Fibroblast of skin of left biceps (primary cell): ENCODE measurements at places on chromosomes 4 and X.

DNA sequence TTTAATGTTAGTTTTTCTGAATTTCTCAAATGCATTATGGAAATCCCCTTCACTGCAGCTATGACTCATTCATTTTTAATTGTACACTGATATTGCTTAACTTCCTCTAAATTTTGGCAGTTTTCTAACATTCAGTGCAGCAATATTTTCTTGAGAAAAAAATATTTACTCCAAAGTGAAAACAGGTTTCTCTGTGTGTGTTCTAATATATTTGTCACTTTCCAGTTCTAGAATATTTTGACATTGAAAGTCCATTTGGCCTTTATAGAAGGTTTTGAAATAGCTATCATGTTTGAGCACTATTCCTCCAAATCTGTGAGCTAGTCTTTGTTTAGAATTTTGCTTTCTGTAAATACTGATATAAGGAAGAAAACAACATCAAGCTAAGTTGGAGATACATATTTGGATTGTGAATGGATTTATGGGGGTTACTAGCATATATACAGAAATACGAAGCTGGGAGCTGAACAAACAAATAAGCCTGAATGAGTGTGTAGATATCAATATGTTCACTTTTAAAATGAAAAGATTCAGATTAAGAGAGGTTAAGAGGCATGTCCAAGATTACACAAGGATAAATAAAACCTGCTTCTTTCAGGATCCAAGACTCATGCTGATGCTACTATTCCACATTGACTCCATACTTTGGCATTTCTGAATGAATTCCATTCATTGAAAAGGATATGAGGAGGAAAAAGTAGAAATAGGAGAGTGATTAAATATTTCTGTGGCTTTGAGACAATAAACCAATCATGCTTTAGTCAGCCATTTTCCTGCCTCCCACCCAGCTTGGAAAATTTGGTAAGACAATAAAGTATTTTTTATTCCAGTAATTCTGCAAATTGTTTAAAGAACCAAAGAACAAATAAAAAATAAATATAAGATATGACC, 57.3 kb upstream of the SLIT2 start:
- DNase-seq = peak; percentile 83

GRCh38 chrX:118259213-118259612, 86.7 kb upstream of the WDR44 start:
- no peak for DNase-seq

DNA sequence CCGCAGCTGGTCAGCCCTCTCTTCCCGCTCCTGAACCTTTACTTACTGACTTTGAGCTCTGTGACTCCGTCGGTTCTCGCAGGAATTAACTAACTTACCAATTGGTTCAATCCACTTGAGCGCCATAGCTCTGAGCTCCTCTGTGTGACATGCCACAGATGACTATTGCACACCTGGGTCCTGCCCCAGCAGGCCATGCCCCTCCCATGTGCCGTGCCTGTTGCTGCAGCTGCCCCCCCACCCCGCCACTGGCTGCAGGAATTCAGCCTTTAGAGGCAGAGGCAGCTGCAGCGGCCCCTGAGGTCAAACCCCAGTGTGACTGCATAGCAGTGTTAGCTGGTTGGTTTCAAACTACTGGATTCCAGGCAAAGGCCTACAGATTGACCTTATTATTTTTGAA, 70.6 kb downstream of the MTMR1 start:
- no peak for DNase-seq

- peak; percentile 1 for DNase-seq
These were observed 11.7 kb downstream of the OTUD5 start for GRCh38 chrX:48945517-48946348.

DNA sequence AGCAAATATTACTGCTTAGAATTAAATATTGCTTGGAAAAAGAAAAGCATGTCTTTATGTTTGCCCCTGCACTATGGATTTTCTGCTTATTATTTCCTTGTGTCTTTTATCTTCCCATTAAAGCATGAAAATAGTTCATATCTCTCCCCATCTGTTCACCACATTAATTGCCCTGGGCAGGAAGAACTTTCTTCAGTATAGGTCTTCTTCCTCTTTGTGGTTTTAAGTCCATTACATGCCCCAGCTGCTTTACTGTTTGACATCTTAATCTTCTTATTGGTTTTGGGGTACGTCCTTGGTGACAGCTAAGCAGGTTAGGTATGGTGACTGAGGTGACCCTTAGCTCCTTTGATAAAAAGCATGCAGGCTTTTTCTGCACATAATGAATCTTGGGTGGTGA, 157.3 kb downstream of the AASDH start:
- no peak for DNase-seq

DNA sequence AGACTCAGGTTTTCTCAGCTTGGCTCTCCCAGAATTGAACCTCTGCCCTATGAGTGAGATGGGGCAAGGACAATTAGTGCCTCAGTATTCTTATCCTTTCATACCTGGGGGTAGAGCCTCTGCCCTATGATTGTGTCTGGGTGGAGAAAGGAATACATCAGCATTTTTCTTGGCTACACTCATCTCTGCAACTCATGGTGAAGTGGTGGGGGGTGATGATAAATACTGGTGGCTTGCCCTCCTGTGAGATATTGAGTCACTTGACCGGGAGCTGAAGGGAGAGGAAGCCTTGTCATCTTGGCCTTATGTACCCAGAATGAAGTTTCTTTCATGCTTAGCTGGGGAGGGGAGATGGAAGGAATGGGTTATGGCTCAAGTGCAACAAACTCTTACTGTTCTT, 71.3 kb upstream of the ENOX2 start:
- peak; percentile 8 for DNase-seq

DNA sequence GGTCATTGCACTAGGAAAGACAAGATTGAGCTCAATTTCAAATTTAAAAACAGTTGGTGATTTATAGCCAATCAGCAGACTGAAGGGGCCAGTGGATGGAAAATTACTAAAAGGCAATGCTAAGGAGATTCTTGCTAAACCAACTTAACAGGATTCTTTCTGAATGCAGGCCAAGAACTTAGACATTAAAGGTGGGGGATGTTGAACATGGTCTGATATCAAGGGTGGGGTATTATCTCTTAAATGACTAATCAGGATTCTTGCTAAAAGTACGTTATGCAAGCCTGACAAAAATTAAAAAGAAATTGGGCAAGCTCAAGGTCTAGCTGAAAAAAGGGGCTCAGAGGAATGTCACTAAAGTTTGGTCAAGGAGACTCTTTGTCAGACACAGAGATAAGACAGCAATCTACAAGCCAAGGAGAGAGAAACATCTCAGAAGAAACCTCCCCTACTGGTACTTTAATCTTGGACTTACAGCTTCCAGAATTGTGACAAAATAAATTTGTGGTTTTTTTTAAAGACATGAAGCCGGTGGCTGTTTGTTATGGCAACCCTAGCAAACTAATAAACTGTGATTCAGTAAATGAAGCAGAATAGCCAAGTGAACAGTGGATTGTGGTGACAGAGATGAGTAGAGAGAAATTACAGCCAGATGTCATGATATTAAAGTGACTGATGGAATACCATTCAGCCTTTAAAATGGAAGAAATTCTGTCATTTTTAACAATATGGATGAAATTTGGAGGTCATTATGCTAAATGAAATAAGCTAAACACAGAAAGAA, 120.3 kb upstream of the KLHL4 start:
- no peak for DNase-seq

- no peak for DNase-seq
These were observed 62.3 kb downstream of the IL1RAPL1 start for GRCh38 chrX:28649541-28649940.

DNA sequence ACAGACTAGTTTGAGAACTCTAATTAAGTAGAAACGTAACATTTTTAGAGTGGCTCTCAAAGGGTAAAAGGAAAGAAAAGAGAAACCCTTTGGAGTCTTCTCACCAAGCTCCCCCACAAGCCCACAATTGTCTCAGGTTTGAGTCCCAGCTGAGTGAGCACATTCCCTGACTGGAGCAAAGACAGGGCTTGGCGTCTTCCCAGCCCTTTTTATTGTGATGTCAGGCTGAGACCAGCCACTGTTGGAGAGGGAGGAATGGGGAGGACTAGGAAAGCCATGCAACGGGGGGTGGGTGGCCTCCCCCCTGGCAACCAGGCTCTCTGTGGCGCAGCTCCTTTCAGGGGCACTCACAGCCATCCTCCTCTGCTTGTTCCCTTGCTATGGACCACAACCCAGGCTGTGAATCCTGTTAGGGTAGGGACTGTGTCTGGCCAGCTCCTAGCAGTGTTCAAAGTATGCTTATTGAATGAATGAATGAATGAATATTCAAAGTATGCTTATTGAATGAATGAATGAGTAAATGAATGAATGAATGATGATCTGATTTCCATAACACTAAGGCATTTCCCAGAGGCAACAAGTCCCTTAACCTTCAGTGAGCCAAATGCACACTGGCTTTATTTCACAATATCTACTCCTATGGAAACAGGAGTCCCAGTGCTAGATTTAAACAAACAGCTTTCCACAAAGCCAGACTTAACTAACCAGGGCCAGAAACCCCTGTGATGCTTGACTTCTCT, 413.3 kb downstream of the MID1IP1 start:
- DNase-seq = no peak

GRCh38 chr4:102761296-102761701, 531 bp upstream of the MANBA start:
- no peak for DNase-seq

- no peak for DNase-seq
These were observed 454 bp downstream of the BTC start for GRCh38 chr4:74793757-74794381.

- no peak for DNase-seq
These were observed 50.8 kb upstream of the MND1 start for GRCh38 chr4:153293742-153294057.

DNA sequence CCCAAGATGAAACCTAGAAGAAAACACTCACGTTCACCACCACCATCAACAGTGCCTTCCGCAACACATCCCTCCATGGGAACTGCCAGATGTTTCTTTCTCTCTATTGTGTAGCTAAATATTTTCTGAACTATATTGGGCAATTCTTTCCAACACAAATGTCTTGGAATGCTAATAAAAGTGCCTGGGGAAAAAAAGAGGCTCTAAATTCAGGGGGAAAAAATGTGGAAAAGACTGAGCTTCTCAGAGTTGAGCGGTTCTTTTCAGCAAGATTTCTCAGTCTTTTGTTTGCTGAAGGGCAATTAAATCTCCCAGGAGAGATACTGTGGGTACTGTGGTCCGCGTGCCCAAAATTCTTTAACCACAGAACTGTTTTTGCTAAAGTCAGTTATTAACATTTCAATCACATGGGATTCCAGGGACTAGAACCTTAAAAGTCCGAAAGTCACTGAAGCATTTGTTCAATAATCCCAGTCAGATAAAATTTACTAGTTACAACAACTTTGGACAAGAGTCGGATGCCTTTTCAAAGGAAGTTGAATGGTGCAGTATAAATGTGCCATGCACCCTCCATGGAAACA, 51.9 kb upstream of the DHRSX start:
- DNase-seq = peak; percentile 77

GRCh38 chr4:39525822-39526690, 1.2 kb downstream of the UGDH start:
- DNase-seq = no peak

GRCh38 chrX:28126886-28127285, 145.6 kb upstream of the DCAF8L1 start:
- DNase-seq = no peak

GRCh38 chrX:4930426-4930825, 1217.0 kb upstream of the PRKX start:
- no peak for DNase-seq

- no peak for DNase-seq
These were observed 405.0 kb downstream of the AFF2 start for GRCh38 chrX:148905400-148905799.

DNA sequence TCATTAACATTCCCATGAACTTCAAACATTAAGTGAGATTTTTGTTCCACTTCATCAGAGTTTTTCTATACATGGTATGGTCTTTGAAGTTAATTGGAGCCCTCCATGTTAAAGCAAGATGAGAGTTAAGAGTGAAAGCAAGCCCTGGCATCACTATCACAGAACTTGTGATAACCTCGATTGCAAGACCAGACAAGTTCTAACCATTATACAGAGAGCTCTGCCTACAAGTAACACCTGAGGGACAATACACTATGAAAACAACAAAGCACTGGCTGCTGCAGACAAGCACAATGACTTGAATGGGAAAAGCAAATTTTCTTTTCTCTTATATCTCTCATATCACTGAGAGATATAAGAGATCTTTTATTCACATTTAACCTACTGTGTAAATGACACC, 126.6 kb upstream of the GYPA start:
- DNase-seq = no peak

DNA sequence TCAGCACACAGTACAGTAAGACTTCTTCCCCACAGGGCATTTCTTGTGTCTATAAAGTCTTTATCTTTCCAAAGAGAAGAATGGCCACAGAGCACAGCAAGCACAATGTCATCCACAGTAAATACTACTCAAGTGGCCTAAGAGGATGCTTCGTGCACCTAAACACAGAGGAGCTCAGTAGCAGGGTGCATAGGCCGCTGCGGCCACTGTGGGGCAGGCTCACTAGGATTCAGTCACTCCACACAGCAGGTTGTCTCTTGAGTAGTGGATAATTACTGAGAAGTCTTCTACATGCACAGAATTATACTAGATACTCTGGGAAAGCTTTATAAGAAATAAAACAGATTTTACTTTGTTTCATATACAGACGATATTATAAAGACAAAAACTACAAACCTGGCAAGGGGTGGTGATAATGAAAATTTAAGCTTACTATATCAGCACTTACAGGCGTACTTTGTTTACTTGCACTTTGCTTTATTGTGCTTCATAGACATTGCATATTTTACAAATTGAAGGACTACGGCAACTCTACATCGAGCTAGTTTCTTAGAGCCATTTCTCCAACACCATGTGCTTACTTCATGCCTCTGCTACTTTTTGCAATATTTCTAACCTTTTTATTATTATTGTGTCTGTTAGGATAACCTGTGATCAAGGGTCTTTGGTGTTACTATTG, 78.5 kb downstream of the PRDM5 start:
- no peak for DNase-seq

GRCh38 chr4:6612961-6613675, 27.4 kb upstream of the MRFAP1 start:
- no peak for DNase-seq

- peak; percentile 83 for DNase-seq
These were observed 10.6 kb downstream of the MSN start for GRCh38 chrX:65677954-65678469.

DNA sequence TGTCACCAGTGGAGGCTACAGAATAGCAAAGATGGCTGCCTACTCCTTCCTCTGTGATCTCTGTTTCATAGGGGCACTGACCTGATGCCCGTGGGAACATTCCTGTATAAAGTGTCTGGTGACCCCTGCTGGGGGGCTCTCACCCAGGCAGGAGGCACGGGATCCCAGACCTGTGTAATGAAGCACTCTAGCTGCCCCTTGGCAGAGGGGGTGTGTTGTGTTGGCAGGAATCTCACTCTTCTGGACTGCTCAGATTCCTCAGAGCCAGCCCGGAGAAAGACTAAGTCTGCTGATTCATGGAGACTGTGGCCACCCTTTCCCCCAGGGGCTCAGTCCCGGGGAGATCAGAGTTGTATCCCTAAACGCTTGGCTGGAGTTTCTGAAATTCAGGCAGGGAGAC, 648.3 kb downstream of the SPRY1 start:
- no peak for DNase-seq

GRCh38 chr4:158527516-158527915, 5.8 kb downstream of the RXFP1 start:
- DNase-seq = no peak
